Activated naive CD8-positive, alpha-beta T cell treated with anti-CD3 and anti-CD28 coated beads, Interleukin-2, amount 50 U/mL, for 16 hours (primary cell): ENCODE measurements at places on chromosomes 3 and 15.
A peak's percentile ranks its signal among the peaks of the same experiment; 100 is the strongest.

- peak; percentile 66 for DNase-seq
Measured at GRCh38 chr15:81293728-81294515, 30.0 kb downstream of the STARD5 start.

GRCh38 chr3:176595307-176595706 lies 602.0 kb downstream of the TBL1XR1 start:
- no peak for DNase-seq

DNA sequence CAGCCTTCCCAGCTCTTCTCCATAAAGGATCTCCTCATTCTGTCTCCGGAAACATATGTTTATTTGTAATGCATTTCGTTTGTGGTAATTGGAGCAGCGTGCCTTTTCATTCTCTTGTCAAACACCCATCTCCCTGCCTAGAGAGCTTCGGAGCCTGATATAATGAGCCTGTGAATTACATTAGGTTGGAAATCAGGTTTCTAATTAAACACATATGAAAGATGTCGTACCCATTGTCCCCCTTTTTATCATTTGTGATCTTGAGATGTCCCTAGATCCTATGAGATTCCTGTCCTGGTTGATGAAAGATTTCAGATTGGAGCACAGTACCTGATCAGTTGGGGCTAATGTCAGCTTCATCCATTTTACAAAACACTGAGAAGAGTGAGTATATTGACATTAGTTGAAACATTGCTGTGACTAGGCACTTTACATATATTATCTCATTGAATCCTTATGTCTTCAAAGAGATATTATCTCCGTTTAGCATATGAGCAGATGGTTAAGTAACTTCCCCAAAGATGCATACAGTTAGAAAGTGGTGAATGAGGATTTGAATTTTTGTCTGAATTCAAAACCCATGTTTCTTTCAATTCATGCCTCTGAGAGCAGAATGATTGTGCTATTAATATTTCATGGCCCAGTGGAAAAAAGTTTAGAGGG lies 23.1 kb downstream of the SYN2 start:
- no peak for DNase-seq

- DNase-seq = no peak
Measured at GRCh38 chr3:165359005-165359404, 162.8 kb upstream of the SLITRK3 start.

GRCh38 chr15:64981812-64982431 lies 7.8 kb downstream of the SPG21 start:
- no peak for DNase-seq

- no peak for DNase-seq
Measured at GRCh38 chr3:155404486-155404885, 111.0 kb upstream of the STRIT1 start.

- no peak for DNase-seq
Measured at GRCh38 chr15:91508633-91509032, 344.9 kb upstream of the SLCO3A1 start.

DNA sequence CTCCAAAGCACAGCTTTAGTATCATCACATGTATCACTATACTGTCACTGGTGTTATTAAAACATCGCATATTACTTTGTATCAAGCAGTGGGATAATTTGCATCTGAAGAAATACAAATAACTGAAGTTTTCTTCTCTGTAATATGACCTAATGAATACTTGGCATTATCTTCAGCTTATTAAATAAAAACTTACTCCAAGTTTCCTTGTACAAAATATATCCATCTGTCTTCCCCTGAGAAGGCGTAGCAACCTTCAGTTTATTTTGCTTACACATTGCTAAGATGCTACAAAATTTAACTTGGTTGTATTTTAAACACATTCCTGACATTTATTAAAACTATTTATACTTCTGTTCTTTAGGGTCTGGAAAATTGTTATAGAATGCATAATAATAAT lies 13.7 kb downstream of the FGF7 start:
- no peak for DNase-seq

DNA sequence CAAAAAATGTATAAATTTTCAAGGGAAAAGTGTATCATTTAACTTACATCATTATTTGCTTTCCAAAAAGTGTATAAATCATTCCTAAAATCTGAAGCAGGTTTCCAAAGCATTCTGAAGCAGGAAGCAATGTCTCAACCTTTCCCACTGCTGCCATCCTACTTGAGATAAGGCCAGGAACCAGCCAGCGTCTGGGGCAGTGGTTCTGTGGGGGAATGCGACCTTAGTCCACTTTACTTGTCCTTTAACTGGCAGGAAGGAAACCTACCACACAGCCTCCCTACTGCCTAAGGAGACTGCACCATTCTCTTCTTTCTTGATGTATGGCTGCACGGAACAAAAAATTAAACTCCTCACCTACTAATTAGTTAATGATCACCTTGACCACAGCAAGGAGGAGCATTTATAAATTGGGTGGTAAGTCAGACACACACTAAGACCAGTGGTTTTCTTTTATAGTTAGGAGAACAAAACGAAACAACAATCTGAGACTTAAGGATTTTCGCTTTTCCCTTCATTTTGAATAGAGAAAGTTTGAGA lies 3.7 kb downstream of the SORD start:
- no peak for DNase-seq

GRCh38 chr3:87267953-87268645 lies 8.3 kb downstream of the POU1F1 start:
- no peak for DNase-seq

DNA sequence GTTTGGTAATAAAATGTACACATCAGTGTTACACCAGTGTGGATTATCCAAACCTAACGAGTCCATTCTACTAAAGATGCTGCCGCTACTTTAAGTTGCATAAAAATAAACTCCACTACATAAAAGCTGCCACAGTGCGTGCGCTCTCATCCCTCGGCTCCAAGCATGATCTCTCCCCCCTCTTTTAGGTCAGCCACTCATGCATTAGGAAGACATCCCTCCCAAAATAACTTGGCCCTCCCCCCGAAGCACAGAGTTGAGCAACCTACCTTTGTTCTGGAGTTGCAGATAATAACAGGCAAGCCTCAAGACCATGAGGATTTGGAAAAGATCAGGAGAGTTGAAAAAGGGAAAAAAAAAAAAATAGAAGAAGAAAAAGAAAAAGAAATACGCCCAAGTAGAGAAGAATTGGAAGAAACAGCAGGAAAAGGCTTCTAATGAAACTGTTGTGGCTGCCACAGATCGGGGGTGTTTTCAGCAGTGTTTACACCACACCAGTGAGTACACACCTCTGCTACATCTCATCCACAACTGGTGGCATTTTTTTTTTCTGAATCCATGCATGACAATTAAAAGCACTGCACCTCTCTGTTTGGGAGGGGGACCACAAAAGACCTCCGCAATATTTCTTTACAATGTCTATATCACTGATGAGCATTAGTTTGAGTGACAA lies 339.2 kb downstream of the FOXP1 start:
- no peak for DNase-seq

- no peak for DNase-seq
Measured at GRCh38 chr15:98547741-98548138, 100.6 kb upstream of the IGF1R start.

- DNase-seq = no peak
Measured at GRCh38 chr3:4749567-4750002, 229.7 kb upstream of the BHLHE40 start.

DNA sequence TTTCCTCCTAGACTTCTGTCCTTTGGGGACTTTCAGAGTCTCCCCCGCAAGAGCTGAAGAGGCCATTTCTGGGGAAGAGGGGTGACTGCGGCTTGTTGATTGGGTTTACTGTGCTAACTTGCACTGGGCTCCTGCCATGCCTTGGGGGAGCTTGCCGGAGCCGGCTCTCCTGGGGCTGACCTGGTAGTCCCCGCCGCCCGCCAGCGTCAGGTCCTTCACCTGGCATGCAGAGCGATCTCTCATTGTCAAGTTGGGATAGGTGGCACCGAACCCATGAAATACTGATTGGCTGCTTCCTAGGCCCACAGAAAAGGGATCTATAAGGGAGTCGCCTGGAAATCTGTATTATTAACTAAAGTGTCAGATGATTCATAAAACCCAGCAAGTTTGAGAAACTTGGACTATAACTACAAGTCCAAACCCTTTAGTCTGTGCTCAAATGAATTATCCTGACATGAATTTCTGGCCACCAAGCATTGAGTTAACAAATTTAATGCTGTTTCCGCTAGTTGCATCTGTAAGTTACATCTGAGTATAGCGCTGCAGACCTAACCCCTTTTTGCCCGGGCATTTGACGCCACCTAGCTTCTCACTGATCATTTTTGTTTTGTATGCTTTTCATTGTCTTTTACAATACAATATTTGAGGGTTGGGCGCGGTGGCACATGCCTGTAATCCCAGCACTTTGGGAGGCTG lies 607 bp upstream of the IMP3 start:
- DNase-seq = no peak
